OCI-LY7 (cell line): ENCODE measurements at places on chromosomes 3 and 15. TPM values are rescaled to one million over a fixed set of nuclear protein-coding genes. Genes with fewer than 3 reads are reported as not detected.

Gene TRAT1
- total RNA-seq, result not detected in 2 replicates

Gene MST1R
- 0.17 and 0.38 TPM in 2 replicates for total RNA-seq

Gene PCCB
- 51.5 and 64.1 TPM in 2 replicates for total RNA-seq

Gene SYNPR
- total RNA-seq, result not detected in 2 replicates

Gene EIF2B5
- total RNA-seq, result 56.7 and 57.4 TPM in 2 replicates

Gene ZKSCAN7
- total RNA-seq, result not detected in 2 replicates

Gene C3orf85
- not detected in 2 replicates for total RNA-seq

Gene OCA2
- not detected in 2 replicates for total RNA-seq
